ACHN (cell line): ENCODE measurements at places on chromosomes 3 and 15.
A peak's percentile ranks its signal among the peaks of the same experiment; 100 is the strongest.

DNA sequence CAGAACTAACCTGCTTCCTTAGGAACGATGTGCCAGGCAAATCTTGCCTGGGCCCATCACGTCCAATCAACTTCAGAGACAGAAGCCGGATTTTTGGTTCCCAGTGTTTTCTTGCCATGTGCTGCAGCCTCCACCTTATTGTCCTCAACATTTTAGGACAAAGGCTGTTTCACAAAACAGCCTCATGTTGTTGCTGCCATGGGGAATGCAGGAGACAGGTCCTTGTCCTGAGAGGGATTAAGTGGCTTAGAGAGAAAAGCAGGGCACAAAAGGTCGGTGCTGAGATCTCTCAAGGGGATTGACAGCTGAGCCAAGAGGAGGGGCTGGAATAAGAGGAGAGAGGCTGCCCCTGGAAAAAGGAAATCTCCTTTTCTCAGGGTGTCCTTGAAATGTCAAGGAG is 11.3 kb upstream of the NMNAT3 start:
- no peak for DNase-seq

DNA sequence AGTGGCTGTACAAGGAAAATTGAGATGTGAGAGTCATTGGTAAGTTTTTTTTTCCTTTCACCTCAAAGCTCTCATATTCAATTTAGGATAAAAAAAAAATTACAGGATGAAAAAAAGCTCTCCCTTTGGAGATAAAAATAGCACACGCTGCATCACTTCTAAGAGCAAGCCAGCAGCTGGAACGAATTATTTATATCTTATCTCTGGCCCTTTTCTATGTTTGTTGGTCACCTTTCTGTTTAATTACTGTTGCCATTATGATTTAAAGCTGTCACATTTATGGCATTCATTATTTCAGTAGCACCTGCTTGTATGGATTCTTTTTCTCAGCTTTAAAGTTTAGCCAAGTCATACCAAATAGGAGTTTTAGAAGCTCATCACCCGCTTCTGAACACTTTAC is 171.6 kb upstream of the PDZRN3 start:
- DNase-seq: no peak

DNA sequence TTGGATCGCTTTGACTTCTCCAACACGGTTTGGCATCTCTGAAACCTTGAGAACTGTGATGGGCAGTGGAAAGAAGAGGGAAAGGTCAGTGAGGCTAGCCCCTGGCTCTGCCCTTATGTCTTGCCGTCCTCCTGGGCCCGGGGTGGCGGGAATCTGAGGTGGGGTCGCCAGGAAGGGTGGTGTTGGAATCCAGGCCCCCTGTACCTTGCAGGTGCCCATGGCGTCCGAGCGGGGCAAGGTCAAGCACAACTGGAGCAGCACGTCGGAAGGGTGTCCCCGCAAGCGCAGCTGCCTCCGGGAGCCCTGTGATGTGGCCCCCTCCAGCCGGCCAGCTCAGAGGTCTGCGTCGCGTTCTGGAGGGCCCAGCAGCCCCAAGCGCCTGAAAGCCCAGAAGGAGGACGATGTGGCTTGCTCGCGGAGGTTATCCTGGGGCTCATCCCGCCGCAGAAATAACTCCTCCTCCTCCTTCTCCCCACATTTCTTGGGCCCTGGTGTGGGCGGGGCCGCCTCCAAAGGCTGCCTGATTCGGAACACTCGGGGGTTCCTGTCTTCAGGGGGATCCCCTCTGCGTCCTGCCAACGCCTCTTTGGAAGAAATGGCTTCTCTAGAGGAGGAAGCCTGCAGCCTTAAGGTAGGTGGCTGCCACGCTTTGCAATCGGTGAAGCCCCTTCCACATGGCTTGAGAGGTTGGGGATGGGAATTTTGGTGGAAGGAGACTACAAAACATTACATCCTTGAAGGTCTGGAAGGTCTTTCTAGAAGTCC is 907 bp downstream of the TATDN2 start:
- DNase-seq: peak; percentile 18

DNA sequence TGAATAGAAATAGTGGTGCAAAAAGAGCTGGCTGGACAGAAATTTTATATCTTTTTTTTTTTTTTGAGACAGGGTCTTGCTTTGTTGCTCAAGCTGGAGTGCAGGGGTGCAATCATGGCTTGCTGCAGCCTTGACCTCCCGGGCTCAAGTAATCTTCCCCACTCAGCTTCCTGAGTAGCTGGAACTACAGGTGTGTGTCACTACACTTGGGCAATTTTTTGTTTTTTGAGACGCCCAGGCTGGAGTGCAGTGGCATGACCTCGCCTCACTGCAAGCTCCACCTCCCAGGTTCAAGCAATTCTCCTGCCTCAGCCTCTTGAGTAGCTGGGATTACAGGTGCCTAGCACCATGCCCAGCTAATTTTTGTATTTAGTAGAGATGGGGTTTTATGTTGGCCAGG is 22.4 kb downstream of the CHRNA3 start:
- DNase-seq: no peak

DNA sequence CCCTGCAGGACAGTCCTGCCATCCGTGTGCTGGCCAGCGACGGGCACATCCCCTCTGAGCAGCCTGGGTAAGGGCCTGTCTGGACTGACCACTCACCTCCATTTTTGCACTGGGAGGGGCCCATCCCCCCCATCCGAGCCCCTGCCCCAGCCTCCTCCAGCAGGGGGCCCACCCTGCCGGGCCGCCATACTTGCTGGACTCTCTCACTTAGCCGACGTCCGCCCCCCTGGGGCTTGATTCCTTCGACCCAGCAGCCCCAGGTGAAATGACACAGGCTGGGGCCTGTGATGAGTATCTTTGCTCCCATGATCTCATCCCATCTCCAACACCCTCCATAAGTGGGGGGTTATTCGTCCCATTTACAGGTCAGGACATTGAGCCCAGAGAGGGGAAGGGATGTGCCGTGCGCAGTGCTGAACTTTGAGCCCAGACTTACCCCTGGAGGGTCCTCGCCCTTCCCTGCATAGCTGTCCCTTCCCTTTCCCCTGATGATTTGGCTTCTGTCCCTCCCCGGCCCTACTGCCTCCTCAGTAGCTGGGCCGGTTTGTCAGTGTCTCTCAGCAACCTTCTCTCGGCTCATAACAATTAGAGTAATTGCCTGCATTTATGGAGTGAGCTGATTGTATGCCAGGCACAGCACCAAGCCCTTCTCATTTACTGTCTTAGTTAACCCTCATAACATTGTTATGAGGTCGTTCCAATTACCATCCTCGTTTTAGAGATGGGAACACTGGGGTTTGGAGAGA is 4.2 kb downstream of the LMAN1L start:
- DNase-seq: no peak

DNA sequence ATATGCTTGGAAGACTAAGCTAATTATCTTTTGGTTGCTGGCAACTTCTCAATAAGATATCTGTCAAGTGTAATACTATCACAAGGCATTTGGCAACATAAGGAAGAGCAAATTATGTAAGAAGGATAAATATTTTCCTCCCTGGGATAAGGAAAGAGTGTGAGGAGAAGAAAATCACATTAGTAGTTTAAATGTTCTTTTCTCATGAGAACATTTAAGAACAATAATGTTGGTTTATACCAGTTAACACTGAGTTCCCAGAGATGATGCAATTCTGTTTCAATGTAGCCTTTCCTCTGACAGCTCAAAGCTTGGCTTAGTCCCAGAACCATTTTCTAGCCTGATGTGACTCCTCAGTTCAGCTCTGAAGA is 66.1 kb upstream of the NPHP3 start:
- peak; percentile 21 for DNase-seq

- DNase-seq: no peak
Measured at GRCh38 chr15:71142780-71143179, 27.5 kb downstream of the THSD4 start.

- peak; percentile 2 for DNase-seq
Measured at GRCh38 chr15:60116456-60117089, 112.5 kb downstream of the FOXB1 start.

DNA sequence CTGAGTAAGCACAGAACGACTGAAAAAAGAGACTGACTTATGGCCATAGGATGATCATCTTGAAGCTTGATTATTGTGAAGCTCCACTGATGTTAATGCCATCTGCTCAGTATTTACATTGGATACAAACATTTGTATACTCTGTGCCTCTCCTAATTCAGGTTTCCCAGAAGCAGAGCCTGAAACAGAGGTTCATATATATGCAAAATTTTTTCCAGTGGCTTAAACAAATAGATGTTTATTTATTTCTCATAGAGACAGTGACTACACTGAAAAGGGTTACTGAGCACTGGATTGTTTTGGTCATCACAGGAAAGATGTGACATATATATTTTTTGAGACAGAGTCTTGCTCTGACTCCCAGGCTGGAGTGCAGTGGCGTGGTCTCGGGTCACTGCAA is 36.3 kb downstream of the SCN11A start:
- no peak for DNase-seq

- DNase-seq: peak; percentile 2
Measured at GRCh38 chr3:59817511-59817910, 767.7 kb upstream of the CFAP20DC start.

DNA sequence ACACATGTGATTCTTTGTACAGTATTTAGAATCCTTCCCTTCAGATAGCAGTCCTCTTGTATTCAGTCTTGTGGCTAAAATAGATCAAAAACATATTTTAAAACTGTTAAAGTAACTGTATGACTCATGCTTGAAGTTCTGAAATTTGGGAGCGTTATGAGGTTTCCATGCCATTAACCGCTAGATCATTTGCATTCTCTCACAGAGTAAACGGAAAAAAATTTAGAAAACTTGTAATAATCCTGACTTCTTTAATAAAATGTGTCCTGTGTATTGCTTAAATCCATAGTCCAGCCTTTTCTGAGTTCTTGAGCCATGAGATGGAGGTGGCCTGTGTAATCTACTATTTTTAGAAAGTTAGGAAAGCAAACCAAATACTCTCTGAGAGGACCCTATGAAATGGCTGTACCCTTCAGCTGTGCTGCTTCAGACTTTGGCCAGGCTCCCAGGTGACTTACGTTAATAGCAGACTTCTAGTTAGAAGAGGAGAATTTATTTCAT is 33.8 kb downstream of the MBNL1 start:
- DNase-seq: no peak

GRCh38 chr3:166303681-166304080 is 466.5 kb upstream of the BCHE start:
- DNase-seq: no peak

DNA sequence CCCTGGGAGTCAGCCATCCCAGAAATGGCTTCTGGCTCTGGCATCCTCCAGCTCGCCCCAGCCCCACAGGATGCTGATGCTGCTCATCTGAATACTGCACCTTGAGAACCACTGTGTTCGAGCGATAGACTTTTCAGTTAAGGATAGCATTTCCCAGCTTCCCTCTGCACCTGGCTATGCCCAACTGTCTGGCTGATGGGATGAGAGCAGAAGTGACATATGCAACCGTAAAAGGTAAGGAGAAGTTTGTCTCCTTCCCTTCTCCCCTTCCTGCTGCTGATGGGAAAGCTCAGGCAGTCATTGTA is 9.7 kb upstream of the HHATL start:
- no peak for DNase-seq

DNA sequence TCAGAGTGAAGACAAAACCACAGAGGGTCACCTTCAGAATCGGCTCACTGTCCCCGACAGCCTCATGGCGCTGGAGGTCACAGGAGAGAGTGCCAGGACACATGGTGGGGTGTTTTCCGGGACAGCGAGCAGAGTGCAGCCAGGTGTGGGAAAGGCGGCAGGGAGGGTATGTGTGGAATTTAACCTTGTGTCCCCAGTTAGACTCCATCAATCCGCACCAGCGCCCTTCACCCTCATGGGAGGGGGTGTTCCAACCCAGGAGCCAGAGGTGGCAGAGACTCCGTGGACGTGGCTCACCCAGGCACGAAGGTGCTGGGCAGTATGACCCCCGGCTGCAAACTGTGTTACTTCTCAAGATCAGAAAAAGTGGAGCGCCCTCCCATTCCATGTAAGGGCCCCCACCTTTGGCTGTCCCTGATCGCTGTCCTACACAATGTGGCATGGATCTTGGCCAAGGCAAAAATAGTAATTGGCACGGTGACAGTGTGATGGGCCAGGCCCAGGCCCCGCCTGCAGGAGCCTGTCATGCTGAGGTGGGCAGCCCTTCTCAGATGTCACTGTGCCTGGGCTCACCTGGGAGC is 190.3 kb downstream of the XXYLT1 start:
- DNase-seq: peak; percentile 41

DNA sequence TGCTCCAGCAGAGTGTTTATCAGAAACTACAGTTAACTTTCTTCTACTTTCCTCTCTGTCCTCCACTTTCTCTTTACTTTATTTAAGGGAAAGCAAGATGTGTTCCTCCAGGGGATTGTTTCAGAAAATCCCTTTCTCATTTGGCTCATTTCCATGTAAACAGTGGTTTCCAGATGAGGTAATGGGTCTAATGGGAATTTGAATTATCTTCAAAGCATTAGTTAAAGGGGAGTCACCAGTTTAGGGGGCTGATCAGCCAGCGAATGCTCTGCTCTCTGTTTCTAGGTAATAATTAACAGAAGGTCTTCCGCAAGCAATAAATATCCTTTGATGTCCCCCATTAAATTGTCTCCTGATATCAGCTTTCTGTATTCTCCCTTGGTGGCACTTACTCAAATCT is 30.4 kb upstream of the ZNF639 start:
- DNase-seq: no peak

- DNase-seq: no peak
Measured at GRCh38 chr3:9864200-9864927, 15.7 kb downstream of the CIDEC start.

DNA sequence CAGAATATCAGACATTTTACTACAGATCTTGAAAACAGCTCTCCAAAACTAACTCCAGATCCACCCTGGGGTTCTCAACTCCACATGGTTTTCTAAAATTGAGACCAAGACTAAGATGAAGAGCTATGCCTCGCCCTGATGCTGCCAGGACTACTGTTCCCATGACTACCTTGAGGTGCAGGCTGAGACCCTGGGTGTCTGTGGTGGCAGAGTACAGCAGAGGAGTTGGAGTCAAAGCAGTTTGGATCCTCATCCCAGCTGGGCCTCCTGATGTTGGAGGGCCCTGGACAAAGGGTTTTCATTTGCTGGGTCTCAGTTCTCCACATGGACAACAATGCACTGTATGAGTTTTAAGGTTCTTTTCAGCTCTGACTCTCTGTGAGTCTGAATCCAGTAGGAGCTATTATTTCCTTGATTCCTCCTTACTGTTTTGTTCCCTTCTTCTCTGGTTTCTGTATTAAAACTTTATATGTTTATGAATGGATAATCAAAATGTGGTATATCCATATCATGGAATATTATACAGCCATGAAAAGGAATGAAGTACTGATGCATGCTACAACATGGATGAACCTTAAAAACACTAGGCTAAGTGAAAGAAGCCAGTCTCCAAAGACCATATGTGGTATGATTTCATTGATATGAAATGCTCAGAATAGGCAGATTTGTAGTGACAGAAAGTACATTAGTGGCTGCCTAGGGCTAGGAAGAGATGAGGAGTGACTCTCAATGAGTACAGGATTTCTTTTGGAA is 93.0 kb downstream of the CPN2 start:
- DNase-seq: no peak

- DNase-seq: peak; percentile 30
Measured at GRCh38 chr3:64668582-64669510, 19.0 kb downstream of the ADAMTS9 start.

GRCh38 chr3:35639254-35640186 is at the start of gene ARPP21:
ARPP21 (plus strand) TSS chr3:35639525; CDS start chr3:35681752, 42,227 bp downstream.
- DNase-seq: peak; percentile 27

- DNase-seq: no peak
Measured at GRCh38 chr3:53083949-53084309, 38.1 kb upstream of the SFMBT1 start.
